ENCODE measurements at places on chromosomes 1 and 21. TPM values are rescaled to one million over a fixed set of nuclear protein-coding genes. Genes with fewer than 3 reads are reported as not detected.

RASSF5 gene
- total RNA-seq = 1.2 TPM

DENND2C gene
- total RNA-seq = 0.39 TPM

FCGR1A gene
- total RNA-seq = not detected

PGLYRP4 gene
- total RNA-seq = not detected

PTGFR gene
- total RNA-seq = not detected

NMNAT2 gene
- total RNA-seq = 0.42 TPM

JAM2 gene
- not detected for total RNA-seq

KCNJ9 gene
- not detected for total RNA-seq

LRRC39 gene
- 0.15 TPM for total RNA-seq

FGR gene
- not detected for total RNA-seq

GBP6 gene
- not detected for total RNA-seq

TMPRSS15 gene
- total RNA-seq = not detected

IVL gene
- 0.06 TPM for total RNA-seq

TMEM269 gene
- total RNA-seq = 0.08 TPM

OR2M5 gene
- total RNA-seq = not detected

SUSD4 gene
- 0.60 TPM for total RNA-seq

ERRFI1 gene
- total RNA-seq = 117 TPM

SLC45A1 gene
- 6.1 TPM for total RNA-seq

SPATA6 gene
- total RNA-seq = 1.5 TPM

CYP4B1 gene
- total RNA-seq = not detected

CCDC24 gene
- total RNA-seq = 7.1 TPM

PROX1 gene
- 0.12 TPM for total RNA-seq

KCND3 gene
- 0.05 TPM for total RNA-seq

CYP4X1 gene
- total RNA-seq = 0.04 TPM

PLD5 gene
- total RNA-seq = 1.4 TPM

REN gene
- not detected for total RNA-seq

SPRR1B gene
- total RNA-seq = not detected

GJC2 gene
- 0.64 TPM for total RNA-seq

RXFP4 gene
- 0.07 TPM for total RNA-seq

CHRNB2 gene
- 0.49 TPM for total RNA-seq

TRIM67 gene
- 0.25 TPM for total RNA-seq

MLLT11 gene
- total RNA-seq = 18.8 TPM

DCDC2B gene
- not detected for total RNA-seq

TPTE gene
- not detected for total RNA-seq

LENEP gene
- not detected for total RNA-seq

ACOT11 gene
- total RNA-seq = 2.0 TPM

F5 gene
- 0.05 TPM for total RNA-seq

FCRL2 gene
- total RNA-seq = not detected

VSIG8 gene
- total RNA-seq = not detected

C1orf87 gene
- not detected for total RNA-seq

RIMS3 gene
- 1.2 TPM for total RNA-seq

OR10J1 gene
- total RNA-seq = not detected

SH2D1B gene
- total RNA-seq = 0.08 TPM

NR1I3 gene
- total RNA-seq = 0.15 TPM

HCRTR1 gene
- 0.04 TPM for total RNA-seq
